ENCODE measurements at places on chromosomes 12 and 14.

GRCh38 chr12:88923631-88924030, 343.4 kb upstream of the KITLG start:
- DNase-seq: no peak

DNA sequence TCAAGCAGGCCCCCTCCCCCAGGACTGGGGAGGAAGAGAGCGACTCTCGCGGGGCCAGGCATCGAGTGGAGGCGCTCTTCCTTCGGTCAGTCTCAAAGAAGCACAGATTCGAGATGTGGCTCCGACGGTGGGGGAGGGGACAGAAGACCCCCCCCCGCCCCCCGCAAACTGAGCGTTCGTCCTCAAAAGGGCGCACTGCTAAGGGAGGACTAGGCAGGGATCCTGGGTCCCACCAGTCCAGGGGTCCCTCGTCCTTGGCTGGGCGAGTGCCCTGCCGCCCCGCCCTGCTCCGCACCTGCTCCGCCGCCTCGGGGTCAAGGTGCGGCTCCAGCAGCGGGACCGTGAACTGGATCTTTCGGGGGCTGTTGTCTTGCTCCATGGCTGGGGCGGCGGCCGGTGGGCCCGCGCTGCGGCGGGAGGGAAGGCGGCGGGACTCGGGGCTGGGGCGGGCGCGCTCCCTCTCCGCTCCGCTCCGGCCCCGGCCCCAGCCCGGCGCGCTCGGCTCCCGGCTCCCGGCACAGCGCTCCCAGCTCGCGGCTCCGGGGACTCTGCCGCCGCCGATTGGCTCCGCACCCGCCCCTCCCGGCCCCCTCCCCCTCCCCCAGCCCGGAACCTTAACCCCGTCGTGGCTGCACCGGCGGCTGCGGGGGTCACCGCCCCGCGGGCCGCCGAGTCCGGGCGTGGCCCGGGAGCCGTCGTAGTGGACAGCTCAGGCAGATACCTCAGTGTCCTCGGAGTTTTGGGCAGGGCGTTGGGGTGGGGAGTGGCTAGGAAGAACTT, at the start of gene PPP1R1A:
Gene PPP1R1A (minus strand): TSS at position 550 of the 780 bp plus-strand sequence. CDS start 171 bp downstream, at position 379.
- DNase-seq: no peak

GRCh38 chr12:52903285-52903854, 1.5 kb downstream of the KRT8 start:
- peak; percentile 84 for DNase-seq

GRCh38 chr12:53090554-53090953, 6.9 kb upstream of the IGFBP6 start:
- DNase-seq: no peak

DNA sequence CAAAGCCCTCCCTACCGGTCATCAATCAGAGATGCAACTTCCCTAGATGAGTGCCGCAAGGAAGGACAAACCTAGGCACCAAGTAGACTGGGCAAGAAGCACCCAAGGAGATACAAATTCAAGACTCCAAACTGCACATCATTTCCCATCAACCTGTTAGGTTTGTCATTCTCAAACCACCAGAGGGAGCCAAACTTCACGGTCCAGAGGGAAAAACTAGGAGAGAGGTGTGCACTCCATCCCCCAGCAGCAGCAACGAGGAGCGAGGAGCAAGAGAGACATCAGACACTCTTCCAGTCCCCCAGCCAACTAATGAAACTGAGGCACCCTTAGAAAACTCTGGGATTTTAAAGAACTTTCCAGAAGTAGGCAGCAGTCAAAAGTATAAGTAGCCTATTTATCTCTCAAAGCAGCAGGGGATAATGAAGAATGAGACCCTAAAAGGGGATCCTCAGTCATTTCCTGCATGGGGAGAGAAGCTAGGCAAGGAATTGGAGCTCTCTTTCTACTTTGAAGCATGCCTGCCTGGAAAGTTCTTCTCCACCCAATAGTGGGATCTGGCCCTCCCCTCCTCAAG, 37.0 kb upstream of the NT5DC3 start:
- DNase-seq: peak; percentile 67

GRCh38 chr12:100706033-100706432, 88.5 kb upstream of the ANO4 start:
- no peak for DNase-seq

DNA sequence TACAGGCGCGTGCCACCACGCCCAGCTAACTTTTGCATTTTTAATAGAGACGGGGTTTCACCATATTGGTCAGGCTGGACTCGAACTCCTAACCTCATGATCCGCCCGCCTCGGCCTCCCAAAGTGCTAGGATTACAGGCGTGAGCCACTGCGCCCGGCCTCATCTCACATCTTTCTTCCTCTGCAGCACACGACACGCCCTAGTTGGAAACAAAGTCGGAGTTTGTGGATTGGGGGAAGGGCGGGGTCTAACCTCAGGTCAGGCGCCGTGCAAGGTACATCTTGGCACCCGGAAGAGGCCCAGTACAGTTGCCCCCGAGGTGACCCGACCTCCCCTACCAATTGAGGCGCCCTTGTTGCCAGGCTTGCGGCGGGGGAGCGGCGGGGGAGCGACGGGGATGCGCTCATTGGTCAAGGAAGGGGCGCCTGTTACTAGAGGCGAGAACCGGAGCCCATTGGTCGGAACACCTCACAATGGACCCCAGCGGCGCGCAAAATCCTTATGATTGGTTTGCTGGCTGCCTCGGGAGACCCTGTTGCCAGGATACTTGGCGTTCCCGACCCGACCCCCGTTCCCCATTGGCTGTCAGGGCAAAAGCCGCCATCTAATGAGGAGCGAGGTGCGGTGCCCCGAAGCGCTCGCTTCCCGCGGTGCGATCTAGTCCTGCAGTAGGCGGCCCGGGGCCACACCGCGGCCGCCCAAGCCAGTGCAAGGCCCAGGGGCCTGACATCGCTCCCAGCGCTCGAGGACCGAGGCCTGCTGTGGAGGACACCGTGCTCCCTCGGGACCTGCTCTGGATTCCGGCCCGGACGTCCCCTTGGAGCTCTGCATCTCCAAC, at the start of gene REC8:
Gene REC8 (plus strand): TSS at position 659 of the 839 bp plus-strand sequence. CDS start 473 bp downstream, outside the sequence.
- DNase-seq: peak; percentile 96

DNA sequence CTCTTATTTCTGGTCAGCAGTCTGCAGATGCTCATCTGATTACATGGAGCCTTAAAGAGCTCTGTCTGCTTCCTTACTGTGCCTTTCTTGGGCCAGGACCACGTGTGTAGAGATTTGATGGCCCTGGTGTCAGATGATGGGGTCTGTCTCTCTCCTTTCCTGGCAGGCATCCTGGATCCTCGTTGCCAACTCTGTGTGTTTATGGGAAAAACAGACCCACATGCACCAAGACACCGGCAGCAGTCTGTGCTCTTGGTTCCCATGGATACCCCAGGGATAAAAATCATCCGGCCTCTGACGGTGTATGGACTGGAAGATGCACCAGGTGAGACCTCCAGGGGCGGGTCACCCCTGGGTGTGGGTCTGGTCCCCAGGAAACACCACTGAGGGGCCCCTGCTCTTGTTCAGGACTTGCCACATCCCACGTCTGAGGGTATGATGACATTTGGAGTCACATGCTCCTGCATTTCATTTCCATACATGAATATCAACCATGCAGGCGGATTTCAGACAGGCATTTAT, 18.5 kb upstream of the ALDH2 start:
- no peak for DNase-seq
